ENCODE measurements at places on chromosomes 7 and 10.

GRCh38 chr7:3289996-3290395 lies 11.1 kb upstream of the SDK1 start:
- DNase-seq = no peak

DNA sequence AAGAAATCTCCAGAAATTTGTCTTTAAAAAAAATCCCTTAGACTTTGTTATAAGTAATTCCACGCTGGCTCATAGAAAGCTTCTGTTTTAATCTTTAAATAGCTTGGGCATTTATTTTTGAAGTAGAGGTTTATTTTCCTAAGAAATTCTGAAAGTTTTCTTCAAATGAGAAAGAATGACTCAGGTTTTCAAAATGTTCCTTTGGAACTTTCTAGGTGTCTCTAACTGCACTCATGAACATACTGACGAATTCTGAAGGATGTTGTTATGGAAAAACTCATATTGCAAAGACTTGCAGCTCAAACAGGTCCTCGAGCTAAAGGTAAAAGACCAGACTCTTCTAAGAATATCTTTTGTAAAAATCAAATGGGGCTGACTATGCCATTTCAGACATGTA lies 10.7 kb downstream of the DGKI start:
- no peak for DNase-seq

- no peak for DNase-seq
Observed at GRCh38 chr10:130215151-130215930, 79.2 kb downstream of the GLRX3 start.

- peak; percentile 29 for DNase-seq
Observed at GRCh38 chr7:133691727-133692610, 435.2 kb upstream of the LRGUK start.

DNA sequence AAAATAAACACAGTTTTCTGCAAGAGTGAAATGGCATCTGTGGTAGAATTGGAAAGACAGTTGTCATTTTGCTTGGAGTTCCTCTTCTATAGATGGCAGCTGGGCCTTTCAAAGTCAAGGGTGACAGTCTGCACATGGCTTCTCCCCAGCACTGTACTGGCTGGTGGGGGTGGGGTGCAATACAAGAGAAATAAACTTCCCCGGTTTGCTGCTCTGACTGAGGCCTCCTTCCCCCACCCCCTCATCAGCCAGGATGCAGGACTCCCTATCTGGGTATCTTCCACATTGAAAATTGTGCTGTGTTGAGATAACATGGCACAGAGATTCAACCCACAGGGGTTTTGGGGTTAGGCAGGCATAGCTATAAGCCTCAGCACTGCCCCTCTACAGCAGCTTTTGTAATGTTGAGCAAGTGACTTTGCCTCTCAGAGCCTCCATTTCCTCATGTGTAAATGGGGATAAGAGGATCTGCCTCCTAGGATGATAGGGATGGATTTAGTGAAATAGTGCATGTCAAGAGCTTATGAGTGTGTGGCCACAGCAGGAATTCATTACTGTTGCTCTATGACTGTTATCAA lies 85.8 kb upstream of the WDR11 start:
- DNase-seq = no peak

GRCh38 chr10:88127269-88127668 lies 263.8 kb downstream of the PTEN start:
- no peak for DNase-seq

DNA sequence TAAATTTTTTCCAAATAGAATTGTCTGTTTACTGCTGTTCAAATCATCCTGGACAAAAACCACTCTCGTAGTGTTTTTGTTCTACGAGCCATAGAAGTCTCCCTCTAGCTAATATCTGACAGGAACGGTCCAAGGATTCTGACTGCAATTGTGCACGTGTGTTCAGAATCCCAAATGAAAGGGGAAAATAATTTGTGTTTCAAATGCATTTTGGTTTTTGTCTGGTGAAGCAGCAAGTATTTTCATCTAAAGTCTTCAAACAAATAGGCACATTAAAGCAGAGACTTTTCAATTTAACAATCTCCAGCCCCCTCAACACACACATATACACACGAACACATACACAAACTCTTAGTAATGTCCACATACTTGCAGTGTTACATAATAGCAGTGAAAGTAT lies 475 bp downstream of the NEUROD6 start:
- DNase-seq = no peak

- no peak for DNase-seq
Observed at GRCh38 chr10:90389876-90390275, 468.0 kb downstream of the HTR7 start.

DNA sequence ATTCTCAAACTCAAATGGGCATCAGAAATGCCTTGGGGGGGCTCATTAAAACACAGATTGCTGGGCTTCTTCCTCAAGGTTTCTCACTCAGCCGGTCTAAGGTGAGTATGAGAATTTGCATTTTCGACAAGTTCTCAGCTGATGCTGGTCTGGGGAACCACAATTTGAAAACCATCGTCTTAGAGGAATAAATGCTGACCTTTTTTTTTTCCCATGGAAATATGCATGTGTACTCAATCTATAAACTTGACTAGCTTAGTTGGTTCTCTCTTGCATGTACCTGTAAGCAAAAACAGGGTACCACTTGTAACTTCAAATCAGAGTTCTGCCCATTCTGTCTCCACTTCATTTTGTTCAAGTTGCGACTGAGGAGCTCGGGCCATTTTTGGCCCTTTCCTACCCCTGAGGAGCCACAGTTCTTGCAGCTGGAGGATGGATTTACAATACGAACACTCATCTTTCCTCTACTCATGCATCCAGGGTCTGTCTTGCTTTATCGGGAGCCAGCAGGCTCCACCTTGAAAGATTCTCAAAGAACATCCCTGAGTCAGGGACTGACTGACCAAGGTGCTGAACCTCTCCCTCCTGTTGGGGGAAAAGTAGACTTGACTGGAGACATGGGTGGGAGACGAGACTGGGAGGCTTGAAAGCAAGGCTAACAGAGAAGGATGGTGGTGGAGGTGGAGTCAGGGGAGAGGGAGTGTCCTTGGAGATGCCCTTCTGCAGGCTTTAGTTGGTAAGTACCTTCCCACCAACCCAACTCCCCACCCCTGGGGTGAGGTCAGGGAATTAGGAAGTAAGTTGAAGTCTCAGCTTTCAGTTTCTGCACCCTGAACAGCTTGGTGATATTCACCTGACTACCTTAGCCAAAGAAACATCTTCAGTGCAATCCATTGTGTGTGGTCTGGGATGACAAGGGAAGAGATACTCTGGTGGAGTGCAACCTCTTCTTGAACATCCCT lies 3.7 kb upstream of the MAPK8 start:
- no peak for DNase-seq

- DNase-seq = no peak
Observed at GRCh38 chr10:1199897-1200721, 143.9 kb downstream of the WDR37 start.

GRCh38 chr7:3695602-3696001 lies 394.6 kb downstream of the SDK1 start:
- no peak for DNase-seq

- peak; percentile 94 for DNase-seq
Observed at GRCh38 chr10:58590152-58590840, 77.6 kb downstream of the BICC1 start.

DNA sequence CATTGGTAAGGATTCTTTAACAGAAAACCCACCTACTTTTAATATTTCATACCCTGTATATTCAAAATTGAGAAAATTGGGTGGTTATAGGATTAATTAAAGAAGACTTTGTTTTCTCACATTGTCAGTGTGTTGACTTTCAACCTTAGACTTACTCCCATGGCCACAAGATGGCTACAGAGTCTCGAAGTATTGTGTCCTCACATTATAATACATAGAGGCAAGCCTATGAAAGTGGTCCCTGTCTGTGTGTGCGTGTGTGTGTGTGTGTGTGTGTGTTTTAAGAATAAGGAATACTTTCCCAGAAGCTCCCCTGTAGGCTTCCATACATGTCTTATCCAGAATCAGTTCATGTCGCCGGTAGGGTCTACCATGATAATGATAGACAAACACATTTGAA lies 180.0 kb downstream of the PHF14 start:
- DNase-seq = no peak

- peak; percentile 3 for DNase-seq
Observed at GRCh38 chr7:12518920-12519681, 51.4 kb upstream of the SCIN start.

DNA sequence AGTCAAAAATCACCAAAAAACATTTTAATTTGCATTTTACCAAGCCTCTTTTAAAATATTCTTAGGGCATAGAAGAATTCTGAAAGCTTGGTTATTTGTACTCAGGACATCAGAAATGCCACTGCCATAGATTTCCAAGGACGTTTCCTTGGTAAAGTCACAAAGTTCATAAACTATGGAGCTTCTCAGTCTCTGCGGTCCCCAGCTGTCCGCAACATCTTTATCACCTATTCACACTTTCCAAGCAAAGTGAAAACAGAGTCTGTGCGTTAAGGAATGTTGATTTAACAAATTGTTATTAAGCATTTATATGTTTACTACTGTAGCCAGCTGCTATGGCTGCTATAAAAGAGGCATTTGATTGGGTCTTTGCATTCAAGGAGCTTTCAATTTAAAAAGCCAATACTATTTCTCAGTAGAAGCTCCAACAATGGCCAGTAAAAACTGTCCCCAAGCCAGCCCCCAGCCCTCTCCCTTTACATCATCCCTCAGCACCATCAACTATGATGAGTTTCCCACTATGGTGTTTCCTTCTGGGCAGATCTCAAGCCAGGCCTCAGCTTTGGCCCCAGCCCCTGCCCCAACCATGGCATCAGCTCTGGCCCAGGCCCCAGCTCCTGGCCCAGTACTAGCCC lies 36.8 kb downstream of the CADPS2 start:
- no peak for DNase-seq

- no peak for DNase-seq
Observed at GRCh38 chr10:113566888-113567287, 14.0 kb downstream of the HABP2 start.

DNA sequence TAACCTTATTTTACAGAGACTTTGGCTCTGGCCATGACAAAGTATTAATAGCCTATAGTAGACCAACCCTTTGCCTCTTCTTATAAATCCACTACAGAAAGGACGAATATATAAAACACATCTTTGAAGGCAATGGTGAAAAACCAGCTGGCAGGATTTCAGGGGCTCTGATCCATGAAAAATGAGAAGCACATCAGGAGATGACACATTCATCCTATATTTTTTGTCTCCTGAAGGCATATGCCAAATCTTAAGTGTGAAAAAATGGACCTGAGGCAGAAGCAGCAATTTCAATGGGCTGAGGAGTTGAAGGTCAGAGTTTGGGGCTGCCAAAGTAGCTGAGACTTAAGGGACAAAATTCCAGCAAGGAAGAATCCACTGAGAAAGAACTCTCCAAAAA lies 14.4 kb downstream of the RNF216 start:
- no peak for DNase-seq

- DNase-seq = peak; percentile 69
Observed at GRCh38 chr10:110273474-110273873, 31.2 kb downstream of the SMNDC1 start.

DNA sequence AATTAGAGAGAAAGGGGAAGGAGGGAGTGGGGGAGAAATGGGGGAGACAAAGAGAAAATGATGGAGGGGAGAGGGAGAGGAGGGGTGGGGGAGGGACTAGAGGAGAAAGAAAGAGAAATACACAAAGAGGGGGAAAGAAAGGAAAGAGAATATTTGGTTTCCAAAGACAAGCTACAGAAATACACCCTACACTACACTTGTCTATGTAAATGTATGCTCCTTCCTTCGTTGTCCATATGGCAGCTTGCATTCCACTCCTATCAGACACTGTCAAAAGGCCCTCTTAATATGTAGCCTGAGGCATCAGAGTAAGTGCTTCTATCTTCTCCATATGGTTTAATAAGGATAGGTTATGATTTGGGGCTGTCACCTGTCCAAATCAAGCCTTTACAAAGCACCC lies 92.8 kb upstream of the FEZF1 start:
- DNase-seq = no peak

DNA sequence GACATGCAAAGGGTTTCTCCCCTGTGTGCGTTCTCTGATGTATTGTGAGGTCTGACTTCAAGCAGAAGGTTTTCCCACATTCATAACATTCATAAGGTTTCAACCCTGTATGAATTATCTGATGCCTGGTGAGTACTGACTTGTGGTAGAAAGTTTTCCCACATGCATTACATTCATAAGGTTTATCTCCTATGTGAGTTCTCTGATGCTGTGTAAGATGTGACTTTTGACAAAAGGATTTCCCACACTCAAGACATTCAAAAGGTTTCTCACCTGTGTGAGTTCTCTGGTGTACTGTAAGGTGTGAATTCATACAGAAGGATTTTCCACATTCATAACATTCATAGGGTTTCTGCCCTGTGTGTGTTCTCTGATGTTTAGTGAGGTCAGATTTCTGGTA lies 45.1 kb downstream of the ZNF33B start:
- DNase-seq = no peak

DNA sequence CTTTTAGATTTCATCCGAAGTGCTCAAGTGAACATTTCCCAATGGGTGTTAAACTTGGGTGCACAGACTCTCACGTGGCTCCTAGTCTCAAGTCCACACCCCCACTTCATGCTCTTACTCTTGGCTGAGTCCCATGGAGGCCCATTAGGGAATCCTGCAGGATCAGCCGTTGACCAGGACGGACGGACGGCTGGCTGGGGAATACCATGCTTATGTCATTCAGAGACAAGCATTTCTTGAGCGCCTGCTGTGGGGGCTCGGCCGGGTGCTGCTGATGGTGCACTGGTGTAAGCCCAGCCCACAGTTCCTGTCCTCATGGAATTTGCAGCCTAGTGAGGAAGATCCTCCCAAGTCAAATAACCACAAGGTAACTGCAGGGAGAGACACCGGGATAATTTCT lies 44.7 kb downstream of the PITRM1 start:
- no peak for DNase-seq

GRCh38 chr10:24351961-24352360 lies 143.0 kb downstream of the KIAA1217 start:
- DNase-seq = no peak

GRCh38 chr10:106571192-106571946 lies 593.1 kb downstream of the SORCS1 start:
- DNase-seq = peak; percentile 21

GRCh38 chr7:29231671-29232232 lies 37.2 kb downstream of the CHN2 start:
- no peak for DNase-seq

- no peak for DNase-seq
Observed at GRCh38 chr10:31590023-31590800, 271.2 kb downstream of the ZEB1 start.

- peak; percentile 48 for DNase-seq
Observed at GRCh38 chr7:13240349-13240748, 552.9 kb downstream of the ARL4A start.

GRCh38 chr7:22386206-22386858 lies 29.4 kb upstream of the RAPGEF5 start:
- no peak for DNase-seq

GRCh38 chr7:149751043-149751775 lies 22.2 kb downstream of the ZNF467 start:
- DNase-seq = no peak

DNA sequence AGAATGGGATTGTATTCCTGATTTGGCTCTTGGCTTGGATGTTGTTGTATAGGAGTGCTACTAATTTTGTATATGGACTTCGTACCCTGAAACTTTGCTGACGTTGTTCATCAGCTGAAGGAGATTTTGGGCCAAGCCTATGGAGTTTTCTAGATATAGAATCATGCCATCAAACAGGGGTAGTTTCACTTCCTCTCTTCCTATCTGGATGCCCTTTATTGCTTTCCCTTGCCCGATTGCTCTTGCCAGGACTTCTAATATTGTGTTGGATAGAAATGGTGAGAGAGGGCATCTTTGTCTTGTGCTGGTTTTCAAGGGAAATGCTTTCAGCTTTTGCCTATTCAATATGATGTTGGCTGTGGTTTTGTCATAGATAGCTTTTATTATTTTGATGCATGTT lies 92.3 kb downstream of the CCDC7 start:
- DNase-seq = no peak
